Activated naive CD8-positive, alpha-beta T cell treated with anti-CD3 and anti-CD28 coated beads for 36 hours (primary cell): ENCODE measurements at places on chromosomes 13 and 19. TPM values are rescaled to one million over a fixed set of nuclear protein-coding genes. Genes with fewer than 3 reads are reported as not detected.

Gene NOSIP
- 61.4 TPM for total RNA-seq

Gene LHFPL6
- 1.6 TPM for total RNA-seq

Gene SUGP1
- 59.4 TPM for total RNA-seq

Gene KLK2
- 0.38 TPM for total RNA-seq

Gene MYO1F
- 4.8 TPM for total RNA-seq

Gene BRSK1
- 5.6 TPM for total RNA-seq

Gene FOXA3
- total RNA-seq, result 0.39 TPM

Gene COL4A2
- total RNA-seq, result not detected

Gene NPAS1
- total RNA-seq, result 0.91 TPM

Gene ZNF560
- 0.60 TPM for total RNA-seq

Gene UHRF1
- 244 TPM for total RNA-seq

Gene ZNF665
- total RNA-seq, result 6.6 TPM

Gene COX6B2
- total RNA-seq, result not detected

Gene KIR3DL2
- total RNA-seq, result 0.18 TPM

Gene C1QTNF9
- total RNA-seq, result not detected

Gene TLE6
- 3.2 TPM for total RNA-seq

Gene NCAN
- total RNA-seq, result not detected

Gene FBXO27
- total RNA-seq, result 1.3 TPM

Gene FLT1
- total RNA-seq, result 2.5 TPM

Gene HIPK4
- total RNA-seq, result not detected
